ENCODE measurements at places on chromosomes 11 and 22.
A peak's percentile ranks its signal among the peaks of the same experiment; 100 is the strongest.

GRCh38 chr11:64132191-64132771 lies 33.6 kb downstream of the MACROD1 start:
- no peaks in the 10 kb centered on the region for H3K36me3 ChIP-seq
- H3K27me3 ChIP-seq, result no peaks in the 10 kb centered on the region
- H3K27ac ChIP-seq, result no peak overlapping the region
- H3K4me3 ChIP-seq, result no peak overlapping the region

DNA sequence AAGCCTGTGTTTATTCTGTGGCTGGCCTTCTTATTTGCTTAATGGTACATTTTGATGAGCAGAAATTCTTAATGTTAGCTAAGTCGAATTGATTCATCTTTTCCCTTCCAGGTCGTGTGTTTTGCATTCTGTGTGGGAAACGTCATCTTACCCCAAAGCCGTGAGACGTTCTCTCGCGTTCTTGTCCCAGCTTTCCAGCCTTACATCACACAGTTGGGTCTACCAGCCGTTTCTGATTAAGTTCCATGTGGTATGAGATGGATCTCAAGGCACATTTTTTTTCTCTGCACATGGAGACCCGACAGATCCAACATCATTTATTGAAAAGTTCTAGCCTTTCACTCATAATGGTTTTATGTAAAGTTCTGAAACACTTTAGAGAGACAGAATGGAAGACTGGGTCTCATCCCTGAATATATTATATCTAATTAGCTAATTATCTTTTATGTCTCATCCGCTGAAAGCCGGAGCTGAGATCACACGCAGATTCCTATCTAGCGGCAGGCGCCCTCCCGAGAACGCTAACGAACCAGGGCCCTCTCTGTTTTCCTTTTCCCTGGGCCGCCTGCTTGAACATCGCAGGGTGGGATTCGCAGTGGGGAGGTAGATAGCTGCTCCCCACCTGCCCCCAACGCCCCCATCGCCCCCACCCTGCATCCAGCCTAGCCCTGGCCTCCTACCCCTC lies 1162.2 kb downstream of the BRD1 start:
- H3K27ac ChIP-seq, result no peak overlapping the region
- no peaks in the 10 kb centered on the region for H3K4me1 ChIP-seq
- H3K27me3 ChIP-seq, result no peaks in the 10 kb centered on the region
- no peaks in the 10 kb centered on the region for H3K36me3 ChIP-seq
- no peak overlapping the region for H3K4me3 ChIP-seq
- no peak for DNase-seq

GRCh38 chr11:73162196-73162740 lies 20.1 kb upstream of the FCHSD2 start:
- H3K4me3 ChIP-seq, result no peak overlapping the region
- no peaks in the 10 kb centered on the region for H3K4me1 ChIP-seq
- H3K27me3 ChIP-seq, result no peaks in the 10 kb centered on the region
- DNase-seq, result no peak

GRCh38 chr22:29040385-29041275 lies 21.0 kb downstream of the C22orf31 start:
- DNase-seq, result peak; percentile 82
- H3K4me3 ChIP-seq, result no peak overlapping the region
- H3K36me3 ChIP-seq, result no peaks in the 10 kb centered on the region
- no peak overlapping the region for H3K27ac ChIP-seq
- no peaks in the 10 kb centered on the region for H3K4me1 ChIP-seq

GRCh38 chr11:79340535-79340934 lies 100.3 kb downstream of the TENM4 start:
- no peaks in the 10 kb centered on the region for H3K27me3 ChIP-seq
- H3K4me3 ChIP-seq, result no peak overlapping the region
- no peak overlapping the region for H3K27ac ChIP-seq
- DNase-seq, result no peak
- no peaks in the 10 kb centered on the region for H3K4me1 ChIP-seq

- no peak for DNase-seq
- no peaks in the 10 kb centered on the region for H3K36me3 ChIP-seq
- no peak overlapping the region for H3K4me3 ChIP-seq
- H3K27ac ChIP-seq, result no peak overlapping the region
- H3K27me3 ChIP-seq, result no peaks in the 10 kb centered on the region
These were observed 41.3 kb downstream of the APOL1 start for GRCh38 chr22:36294293-36294620.

- peaks cover 12% of the 10 kb centered on the region for H3K4me1 ChIP-seq
- H3K4me3 ChIP-seq, result no peak overlapping the region
- no peak for DNase-seq
- no peaks in the 10 kb centered on the region for H3K36me3 ChIP-seq
- peaks cover 77% of the 10 kb centered on the region for H3K27me3 ChIP-seq
These were observed 62.3 kb downstream of the IGLL5 start for GRCh38 chr22:22949953-22950352.

DNA sequence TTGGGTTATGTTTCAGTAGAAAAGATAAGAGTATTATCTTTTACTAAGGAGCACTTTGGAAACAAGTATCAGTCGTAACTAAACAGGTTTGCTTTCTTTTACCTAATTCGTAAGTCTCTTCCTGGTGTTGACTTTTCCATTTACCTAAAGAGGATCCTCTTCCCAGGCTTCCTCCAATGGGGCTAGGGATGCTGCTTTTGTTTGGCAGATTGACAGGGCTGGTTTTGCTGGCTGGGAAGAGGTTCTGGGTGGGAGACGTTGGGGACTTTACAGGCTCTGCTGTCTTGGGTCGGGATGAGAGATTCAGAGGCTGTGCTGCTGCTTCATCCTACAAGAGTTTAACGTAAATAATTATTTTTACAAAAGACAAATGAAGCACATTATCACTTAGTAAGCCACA lies 306.7 kb downstream of the SOX6 start:
- peak; percentile 59 for DNase-seq
- H3K4me3 ChIP-seq, result no peak overlapping the region
- H3K27ac ChIP-seq, result no peak overlapping the region
- H3K4me1 ChIP-seq, result peaks cover 33% of the 10 kb centered on the region
- H3K27me3 ChIP-seq, result no peaks in the 10 kb centered on the region
- H3K36me3 ChIP-seq, result no peaks in the 10 kb centered on the region

DNA sequence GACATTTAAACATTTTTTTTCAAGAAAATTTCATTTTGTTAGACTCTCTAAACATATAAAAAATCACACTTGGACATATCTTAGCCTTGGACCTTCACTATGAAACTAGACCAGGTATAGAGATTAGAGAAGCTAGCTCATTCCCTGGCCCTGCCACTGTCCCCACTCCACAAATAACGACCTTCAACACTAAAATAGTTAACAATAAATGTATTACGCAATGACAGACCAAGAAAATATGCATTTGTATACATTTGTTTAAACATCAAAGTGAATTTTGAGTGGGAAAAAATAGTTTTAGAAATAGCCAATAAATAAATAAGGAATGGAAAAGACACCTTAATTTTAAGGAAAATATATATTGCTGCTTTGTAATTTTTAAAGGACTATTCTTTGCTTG lies 20.9 kb downstream of the OR5J2 start:
- no peaks in the 10 kb centered on the region for H3K27me3 ChIP-seq
- no peak overlapping the region for H3K27ac ChIP-seq
- no peak overlapping the region for H3K4me3 ChIP-seq

DNA sequence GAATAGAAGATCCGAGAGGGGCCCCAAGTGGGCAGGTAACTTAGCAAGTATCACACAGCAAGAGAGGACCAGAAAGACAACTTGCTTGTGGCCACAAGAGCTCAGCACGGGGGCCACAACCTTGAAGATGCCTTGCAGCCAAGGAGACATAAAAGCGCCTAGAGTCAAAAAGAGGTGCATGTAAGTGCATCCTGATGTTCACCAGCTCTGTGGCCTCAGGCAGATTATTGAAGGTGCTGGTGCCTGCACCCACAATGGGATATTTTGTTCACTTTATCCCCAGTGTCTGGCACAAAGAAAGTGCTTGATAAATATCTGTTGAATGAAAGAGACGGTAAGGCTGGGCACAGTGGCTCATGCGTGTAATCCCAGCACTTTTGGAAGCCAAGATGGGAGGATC lies 106.0 kb upstream of the ASPHD2 start:
- H3K4me1 ChIP-seq, result no peaks in the 10 kb centered on the region
- peaks cover 5% of the 10 kb centered on the region for H3K27me3 ChIP-seq
- no peak for DNase-seq
- H3K4me3 ChIP-seq, result no peak overlapping the region
- H3K27ac ChIP-seq, result no peak overlapping the region

GRCh38 chr11:10800292-10800691 lies 8.4 kb downstream of the EIF4G2 start:
- no peaks in the 10 kb centered on the region for H3K27me3 ChIP-seq
- no peak overlapping the region for H3K4me3 ChIP-seq
- peaks cover 5% of the 10 kb centered on the region for H3K4me1 ChIP-seq
- peaks cover 93% of the 10 kb centered on the region for H3K36me3 ChIP-seq

DNA sequence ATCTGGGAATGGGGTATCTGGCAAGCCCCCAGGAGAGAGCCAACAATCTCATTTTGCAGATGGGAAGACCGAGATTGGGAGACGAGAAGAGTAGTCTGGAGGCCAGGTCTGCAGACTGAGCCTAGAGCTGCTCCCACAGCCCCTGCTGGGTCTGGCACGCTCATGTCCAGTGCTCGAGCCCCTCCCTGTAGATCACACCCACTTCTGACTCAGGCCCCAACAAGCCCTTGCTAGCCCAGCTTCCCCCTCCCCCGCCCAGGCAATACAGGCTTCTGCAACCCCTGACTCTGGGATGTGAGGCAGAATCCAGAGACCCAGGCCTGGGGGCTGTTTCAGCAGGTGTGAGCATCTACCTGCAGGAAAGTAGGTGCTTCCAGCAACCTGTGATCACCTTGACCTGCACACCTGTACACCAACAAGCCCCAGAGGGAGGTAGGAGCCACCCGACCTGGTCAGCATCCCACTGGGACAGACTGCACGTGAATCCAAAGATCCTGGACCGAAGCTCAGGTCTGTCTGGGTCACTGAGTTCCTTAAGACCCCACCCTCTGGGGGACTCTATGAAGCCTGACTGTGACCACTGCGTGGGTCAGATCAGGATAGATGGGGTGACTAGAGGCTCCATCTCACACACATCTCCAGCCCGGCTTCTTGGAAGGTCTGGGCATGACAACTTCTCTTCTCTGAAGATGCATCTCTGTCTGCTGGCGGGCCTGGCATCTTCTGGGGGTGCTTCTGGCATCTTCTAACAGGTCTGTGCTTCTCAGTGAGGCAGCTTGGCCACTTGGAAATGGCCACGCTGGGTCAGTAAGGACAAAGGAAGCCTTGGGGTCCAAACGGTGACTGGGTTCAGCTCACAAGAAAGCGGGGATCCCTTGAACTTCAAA lies 29.3 kb downstream of the LINC01488 start:
- no peaks in the 10 kb centered on the region for H3K4me1 ChIP-seq
- no peak for DNase-seq
- H3K36me3 ChIP-seq, result no peaks in the 10 kb centered on the region
- no peak overlapping the region for H3K27ac ChIP-seq
- H3K27me3 ChIP-seq, result no peaks in the 10 kb centered on the region

- H3K4me3 ChIP-seq, result no peak overlapping the region
- H3K36me3 ChIP-seq, result no peaks in the 10 kb centered on the region
- no peak for DNase-seq
- no peak overlapping the region for H3K27ac ChIP-seq
These were observed 8.2 kb upstream of the PC start for GRCh38 chr11:66966351-66966750.

DNA sequence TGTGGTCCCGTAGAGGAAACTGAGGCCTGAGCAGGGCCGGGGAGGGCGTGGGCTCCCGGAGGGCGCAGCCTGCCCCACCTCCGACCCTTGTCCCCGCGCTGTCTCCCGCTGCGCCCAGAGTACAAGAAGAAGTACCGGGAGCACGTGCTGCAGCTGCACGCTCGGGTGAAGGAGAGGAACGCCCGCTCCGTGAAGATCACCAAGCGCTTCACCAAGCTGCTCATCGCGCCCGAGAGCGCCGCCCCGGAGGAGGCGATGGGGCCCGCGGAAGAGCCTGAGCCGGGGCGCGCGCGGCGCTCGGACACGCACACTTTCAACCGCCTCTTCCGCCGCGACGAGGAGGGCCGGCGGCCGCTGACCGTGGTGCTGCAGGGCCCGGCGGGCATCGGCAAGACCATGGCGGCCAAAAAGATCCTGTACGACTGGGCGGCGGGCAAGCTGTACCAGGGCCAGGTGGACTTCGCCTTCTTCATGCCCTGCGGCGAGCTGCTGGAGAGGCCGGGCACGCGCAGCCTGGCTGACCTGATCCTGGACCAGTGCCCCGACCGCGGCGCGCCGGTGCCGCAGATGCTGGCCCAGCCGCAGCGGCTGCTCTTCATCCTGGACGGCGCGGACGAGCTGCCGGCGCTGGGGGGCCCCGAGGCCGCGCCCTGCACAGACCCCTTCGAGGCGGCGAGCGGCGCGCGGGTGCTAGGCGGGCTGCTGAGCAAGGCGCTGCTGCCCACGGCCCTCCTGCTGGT lies 1.9 kb downstream of the NLRP6 start:
- peaks cover 4% of the 10 kb centered on the region for H3K4me1 ChIP-seq
- H3K27ac ChIP-seq, result no peak overlapping the region
- H3K4me3 ChIP-seq, result no peak overlapping the region
- H3K36me3 ChIP-seq, result no peaks in the 10 kb centered on the region
- DNase-seq, result no peak

DNA sequence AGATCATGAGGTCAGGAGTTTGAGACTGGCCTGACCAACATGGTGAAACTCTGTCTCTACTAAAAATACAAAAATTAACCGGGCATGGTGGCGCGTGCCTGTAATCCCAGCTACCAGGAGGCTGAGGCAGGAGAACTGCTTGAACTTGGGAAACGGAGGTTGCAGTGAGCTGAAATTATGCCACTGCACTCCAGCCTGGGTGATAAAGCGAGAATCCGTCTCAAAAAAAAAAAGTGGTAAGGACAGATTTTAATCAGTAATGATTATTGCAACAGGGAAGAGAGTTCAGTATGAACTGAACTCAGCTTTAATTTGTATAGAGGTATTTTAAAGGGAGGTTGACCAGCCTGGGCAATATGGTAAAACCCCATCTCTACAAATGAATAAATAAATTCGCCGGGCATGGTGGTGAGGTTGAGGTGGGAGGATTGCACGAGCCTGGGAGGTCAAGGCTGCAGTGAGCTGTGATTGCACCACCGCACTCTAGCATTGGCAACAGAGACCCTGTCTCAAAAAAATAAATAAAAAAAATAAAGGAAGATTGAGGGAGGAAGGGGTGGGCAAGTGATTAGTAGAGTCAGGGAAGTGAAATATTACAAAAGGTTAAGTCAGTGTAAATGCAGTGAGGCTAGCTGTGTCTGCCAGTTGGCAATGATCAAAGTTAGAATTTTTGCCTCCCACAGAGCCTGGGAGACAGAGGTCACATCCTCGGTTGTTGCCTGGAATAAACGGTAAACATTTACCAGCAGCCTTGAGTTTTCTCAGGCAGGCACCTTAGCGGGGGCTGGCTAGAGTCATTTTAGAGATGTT lies 2.6 kb upstream of the MCM5 start:
- no peak overlapping the region for H3K4me3 ChIP-seq
- no peak for DNase-seq
- H3K4me1 ChIP-seq, result peaks cover 17% of the 10 kb centered on the region
- no peaks in the 10 kb centered on the region for H3K36me3 ChIP-seq
- no peak overlapping the region for H3K27ac ChIP-seq
- no peaks in the 10 kb centered on the region for H3K27me3 ChIP-seq

- H3K4me3 ChIP-seq, result no peak overlapping the region
- no peak overlapping the region for H3K27ac ChIP-seq
- no peaks in the 10 kb centered on the region for H3K27me3 ChIP-seq
- H3K4me1 ChIP-seq, result no peaks in the 10 kb centered on the region
- no peak for DNase-seq
- H3K36me3 ChIP-seq, result no peaks in the 10 kb centered on the region
These were observed 42.3 kb downstream of the C11orf91 start for GRCh38 chr11:33658195-33658900.

- peak overlapping the region; percentile 100 for H3K27ac ChIP-seq
- no peak for DNase-seq
- peaks cover 29% of the 10 kb centered on the region for H3K4me1 ChIP-seq
- no peaks in the 10 kb centered on the region for H3K36me3 ChIP-seq
- no peak overlapping the region for H3K4me3 ChIP-seq
These were observed 130.1 kb downstream of the MN1 start for GRCh38 chr22:27671413-27671935.
